ENCODE measurements at places on chromosomes 4 and X. TPM values are rescaled to one million over a fixed set of nuclear protein-coding genes. Genes with fewer than 3 reads are reported as not detected.

- no peaks in the 10 kb centered on the region for H3K27me3 ChIP-seq
- H3K4me3 ChIP-seq, result no peak overlapping the region
- DNase-seq, result no peak
- no peaks in the 10 kb centered on the region for H3K4me1 ChIP-seq
- no peak overlapping the region for H3K27ac ChIP-seq
Measured at GRCh38 chr4:72205298-72205697, 173.5 kb downstream of the NPFFR2 start.

DNA sequence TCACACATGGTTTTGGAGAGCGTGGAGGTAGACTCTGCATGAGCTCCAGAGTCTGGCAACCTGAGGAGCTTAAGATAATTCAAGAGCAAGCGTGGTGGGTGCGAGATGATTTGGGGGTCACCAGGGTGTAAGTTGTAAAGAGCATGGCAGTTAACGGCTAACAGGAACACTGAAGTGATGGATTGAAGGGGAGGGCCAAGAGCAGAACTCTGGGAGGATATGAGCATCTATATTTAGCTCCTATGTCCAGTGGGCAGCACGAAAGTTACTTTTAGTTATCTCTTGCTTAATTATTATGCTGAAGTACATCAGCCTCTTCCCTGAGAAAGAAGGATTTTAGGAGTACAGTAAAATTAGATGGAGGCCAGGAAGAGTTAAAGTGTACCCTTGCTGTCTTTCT lies 231.9 kb upstream of the HAND2 start:
- DNase-seq, result no peak
- H3K27me3 ChIP-seq, result no peaks in the 10 kb centered on the region
- H3K4me1 ChIP-seq, result no peaks in the 10 kb centered on the region

DNA sequence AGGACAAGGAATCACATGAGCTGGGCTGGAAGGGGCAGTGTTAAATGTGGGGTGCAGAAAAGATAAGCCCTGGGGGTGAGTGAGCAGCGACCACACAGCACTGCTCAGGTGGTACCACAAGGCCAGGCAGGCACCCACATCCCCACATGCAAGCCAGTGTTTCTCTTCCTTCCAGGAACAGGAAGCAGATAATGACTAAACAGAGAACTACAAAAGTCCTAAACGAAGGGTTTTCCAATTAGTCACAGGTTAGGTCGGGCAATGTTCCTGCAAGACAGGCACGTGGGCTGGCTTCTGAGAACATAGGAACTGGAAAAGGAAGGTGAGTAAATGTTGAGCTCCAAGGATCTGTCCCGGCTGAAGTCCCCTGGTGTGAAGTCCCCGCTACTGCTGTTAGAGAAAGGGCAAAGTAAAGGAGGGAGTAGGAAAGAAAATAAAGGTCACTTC lies 19.5 kb downstream of the RELL1 start:
- H3K4me1 ChIP-seq, result peaks cover 10% of the 10 kb centered on the region
- H3K27ac ChIP-seq, result peak overlapping the region; percentile 9
- DNase-seq, result no peak
- no peaks in the 10 kb centered on the region for H3K36me3 ChIP-seq
- no peak overlapping the region for H3K4me3 ChIP-seq

Gene SPIN2A
- total RNA-seq, result 0.80 TPM

DNA sequence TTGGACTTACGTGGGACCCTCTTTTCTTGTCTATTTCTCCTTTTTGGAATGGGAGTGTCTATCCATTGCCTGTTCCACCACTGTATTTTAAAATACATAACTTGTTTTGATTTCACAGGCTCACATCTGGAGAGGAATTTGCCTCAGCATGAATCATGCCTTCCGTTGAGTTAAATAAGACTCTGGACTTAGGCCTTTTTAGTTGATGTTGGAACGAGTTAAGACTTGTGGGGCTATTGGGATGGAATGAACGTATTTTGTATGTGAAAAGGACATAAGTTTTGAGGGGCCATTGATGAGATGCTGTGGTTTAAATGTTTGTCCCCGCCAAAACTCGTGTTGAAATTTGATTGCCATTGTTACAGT lies 66.2 kb downstream of the BEX3 start:
- no peak overlapping the region for H3K27ac ChIP-seq
- H3K4me3 ChIP-seq, result no peak overlapping the region
- H3K36me3 ChIP-seq, result no peaks in the 10 kb centered on the region
- DNase-seq, result no peak
- H3K4me1 ChIP-seq, result peaks cover 4% of the 10 kb centered on the region

Gene LDB2
- total RNA-seq, result 58.1 TPM

Gene USP46
- total RNA-seq, result 30.8 TPM

Gene IDH3G
- total RNA-seq, result 30.4 TPM

DNA sequence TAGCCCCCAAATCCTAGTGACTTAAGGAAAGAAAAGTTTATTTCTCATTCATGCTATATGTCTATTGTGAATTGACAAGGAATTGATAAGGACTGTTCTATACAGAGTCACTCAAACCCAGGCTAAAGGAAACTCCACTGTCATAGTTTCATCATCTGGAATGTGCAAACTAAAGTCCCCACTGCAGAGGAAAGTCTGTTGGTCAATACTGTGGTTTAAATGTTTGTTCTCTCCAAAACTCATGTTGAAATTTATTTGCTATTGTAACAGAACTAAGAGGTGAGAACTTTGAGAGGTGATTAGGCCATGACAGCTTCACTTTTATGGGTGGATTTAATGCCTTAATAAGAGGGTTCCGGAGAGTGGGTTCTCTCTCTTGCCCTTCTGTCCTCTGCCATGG lies 149.6 kb downstream of the COX18 start:
- H3K4me1 ChIP-seq, result no peaks in the 10 kb centered on the region
- H3K27ac ChIP-seq, result no peak overlapping the region
- H3K36me3 ChIP-seq, result no peaks in the 10 kb centered on the region
- DNase-seq, result no peak

DNA sequence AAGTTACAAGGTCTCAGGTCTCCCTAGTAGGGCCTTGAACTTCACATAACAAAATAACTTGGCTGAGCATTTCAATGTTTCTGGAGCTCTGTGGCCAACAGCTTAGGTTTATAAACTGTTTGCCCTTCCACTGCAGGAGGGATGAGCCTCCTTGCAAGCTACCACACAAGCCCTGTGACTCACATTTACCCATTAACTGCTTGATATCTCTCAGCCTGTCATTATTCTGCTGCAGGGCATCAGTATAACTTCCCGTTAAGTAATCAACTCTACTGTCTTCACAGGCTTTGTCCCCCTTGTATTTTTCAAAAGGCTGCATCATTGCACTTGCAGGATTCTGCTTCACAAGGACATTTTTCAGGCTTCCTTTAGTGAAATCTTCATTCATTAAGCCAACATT lies 151.7 kb upstream of the CXCL13 start:
- DNase-seq, result no peak
- H3K36me3 ChIP-seq, result no peaks in the 10 kb centered on the region
- no peaks in the 10 kb centered on the region for H3K27me3 ChIP-seq
- H3K4me1 ChIP-seq, result peaks cover 5% of the 10 kb centered on the region

DNA sequence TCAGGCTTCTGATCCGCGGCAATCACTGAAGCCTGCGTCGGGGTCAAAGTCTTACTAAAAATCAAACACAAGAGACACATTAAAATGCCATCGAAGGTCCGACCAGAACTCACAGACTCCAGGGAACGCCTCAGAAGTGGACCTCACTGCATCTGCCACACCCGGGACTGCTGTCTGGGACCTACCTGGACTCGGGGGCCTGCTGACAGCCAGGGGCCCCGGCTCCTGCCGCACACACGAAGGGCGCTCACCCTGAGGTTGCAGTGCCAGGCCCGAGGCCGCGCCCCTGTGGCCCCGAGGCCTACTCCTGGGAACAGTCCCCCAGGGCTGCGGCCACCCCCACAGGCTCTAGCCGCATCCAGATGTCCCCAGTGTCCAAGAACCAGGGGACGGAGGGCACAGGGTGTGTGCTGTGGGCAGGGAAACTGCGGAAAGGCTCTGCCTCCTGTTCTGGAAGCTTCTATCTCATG lies 7.4 kb downstream of the CTBP1 start:
- H3K4me3 ChIP-seq, result no peak overlapping the region
- no peak for DNase-seq
- H3K36me3 ChIP-seq, result peaks cover 6% of the 10 kb centered on the region

GRCh38 chr4:153585026-153585425 lies 99.1 kb upstream of the TLR2 start:
- H3K4me1 ChIP-seq, result no peaks in the 10 kb centered on the region
- H3K4me3 ChIP-seq, result no peak overlapping the region
- no peak overlapping the region for H3K27ac ChIP-seq
- peaks cover 9% of the 10 kb centered on the region for H3K36me3 ChIP-seq
- H3K27me3 ChIP-seq, result no peaks in the 10 kb centered on the region

- no peak overlapping the region for H3K27ac ChIP-seq
- no peaks in the 10 kb centered on the region for H3K36me3 ChIP-seq
Measured at GRCh38 chrX:9278475-9279233, 186.2 kb upstream of the TBL1X start.

Gene MAMLD1
- total RNA-seq, result 2.8 TPM

Gene IL1RAPL2
- 2.0 TPM for total RNA-seq

Measured in lung (tissue), 17 donors.